ENCODE measurements at places on chromosomes 3 and 15.

DNA sequence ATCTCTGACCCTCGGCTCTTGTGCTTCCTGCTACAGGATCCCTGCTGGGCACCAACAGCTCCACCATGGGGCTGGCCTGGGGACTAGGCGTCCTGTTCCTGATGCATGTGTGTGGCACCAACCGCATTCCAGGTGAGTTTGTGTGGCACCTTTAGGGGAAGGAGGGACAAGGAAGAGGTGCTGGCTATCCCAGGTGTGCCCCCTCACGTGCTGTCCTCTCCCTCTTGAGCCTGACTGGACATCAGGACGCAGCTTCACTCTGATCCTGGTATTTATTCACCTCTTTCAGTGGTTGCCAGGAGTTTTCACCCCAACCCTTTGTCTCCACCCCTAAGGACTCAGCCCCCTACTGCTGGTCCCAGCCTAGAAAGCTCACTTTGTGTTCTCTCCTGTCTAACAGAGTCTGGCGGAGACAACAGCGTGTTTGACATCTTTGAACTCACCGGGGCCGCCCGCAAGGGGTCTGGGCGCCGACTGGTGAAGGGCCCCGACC, 960 bp downstream of the THBS1 start:
- no peak for DNase-seq

DNA sequence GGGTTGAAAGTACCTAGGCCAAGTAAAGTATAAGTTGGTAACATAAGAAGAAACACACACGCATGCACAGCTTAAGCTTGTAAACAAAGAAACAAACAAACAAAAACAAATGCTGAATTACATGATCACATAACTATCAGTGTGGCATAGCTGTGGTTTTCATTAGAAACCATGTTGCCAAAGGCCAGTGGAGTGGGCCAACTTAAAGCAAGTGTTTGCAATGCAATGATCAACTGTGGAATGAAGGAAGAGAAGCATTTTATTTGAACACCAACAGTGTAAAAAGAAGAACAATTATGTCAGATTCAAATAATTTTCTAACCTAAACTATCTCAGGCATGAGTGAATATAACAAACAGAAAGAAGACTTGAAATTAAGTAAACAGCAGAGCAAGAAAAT, 199.4 kb upstream of the STRIT1 start:
- no peak for DNase-seq

GRCh38 chr15:64931381-64931780, 19.7 kb downstream of the ANKDD1A start:
- DNase-seq = no peak

DNA sequence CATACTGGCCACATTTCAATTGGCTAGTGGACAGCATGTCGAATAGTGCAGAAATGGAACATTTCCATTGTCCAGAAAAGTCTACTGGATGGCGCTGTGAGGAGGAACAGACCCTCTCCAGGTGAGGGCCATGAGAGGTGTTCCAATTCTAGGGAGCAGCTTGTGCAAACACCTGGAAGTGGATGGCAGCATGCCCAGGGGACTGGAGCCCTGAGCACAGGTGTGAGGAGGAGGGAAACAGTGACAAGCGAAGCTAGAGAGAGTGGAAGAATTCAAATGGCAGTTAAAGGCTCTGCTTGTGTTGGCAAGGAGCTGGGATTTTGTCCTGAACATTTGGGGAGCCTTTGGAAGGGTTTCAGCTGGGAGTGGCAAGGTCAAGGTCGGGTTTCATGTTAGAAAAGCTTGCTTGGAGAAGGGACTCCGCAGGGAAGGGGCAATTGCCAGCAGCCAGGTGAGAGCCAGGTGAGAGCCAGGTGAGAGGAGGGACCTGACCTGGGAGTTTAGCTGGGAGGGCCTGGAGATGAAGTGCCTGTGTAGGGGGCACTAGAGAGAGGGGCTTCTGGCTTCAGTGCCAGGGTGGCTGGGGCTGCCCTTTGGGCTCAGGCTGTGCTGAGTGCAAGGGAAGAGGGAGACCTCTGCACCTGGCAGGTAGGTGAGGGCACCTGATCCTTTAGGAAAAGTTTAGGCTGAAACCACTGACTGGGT, 93.8 kb downstream of the LINGO1 start:
- DNase-seq = no peak

GRCh38 chr3:46091046-46091445, 63.8 kb upstream of the XCR1 start:
- DNase-seq = no peak

Measured in HS-27A (cell line).